ENCODE measurements at places on chromosomes 13 and 19.

DNA sequence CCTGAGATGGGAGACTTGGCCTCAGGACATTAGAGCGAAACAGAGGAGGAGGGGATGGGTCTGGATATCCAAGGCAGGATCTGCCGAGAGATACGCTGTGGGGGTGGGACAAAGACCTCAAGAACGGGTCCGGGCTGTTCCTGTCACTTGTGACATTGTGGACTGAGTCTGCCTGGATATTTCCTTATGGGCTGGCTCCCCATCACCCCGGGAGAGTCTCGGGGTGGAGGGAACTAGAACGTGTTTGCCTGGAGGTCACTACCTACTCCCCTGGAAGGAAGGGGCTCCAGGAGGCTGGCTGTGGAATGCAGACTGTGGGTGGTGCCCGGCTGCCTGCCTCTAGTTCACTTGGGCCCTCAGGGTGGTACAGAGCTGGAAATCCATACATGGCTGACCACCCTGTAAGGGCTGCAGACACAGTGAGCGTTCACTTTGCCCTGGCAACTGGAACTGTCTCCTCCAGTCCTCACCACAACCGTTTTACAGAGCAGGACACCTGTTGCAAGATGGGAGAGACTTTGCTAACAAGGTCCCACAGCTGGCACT is 26.4 kb downstream of the DNM2 start:
- no peak for DNase-seq

GRCh38 chr19:4981681-4981958 is 12.7 kb downstream of the KDM4B start:
- DNase-seq: no peak

GRCh38 chr19:41548954-41549688 is 26.8 kb upstream of the CEACAM21 start:
- peak; percentile 48 for DNase-seq

DNA sequence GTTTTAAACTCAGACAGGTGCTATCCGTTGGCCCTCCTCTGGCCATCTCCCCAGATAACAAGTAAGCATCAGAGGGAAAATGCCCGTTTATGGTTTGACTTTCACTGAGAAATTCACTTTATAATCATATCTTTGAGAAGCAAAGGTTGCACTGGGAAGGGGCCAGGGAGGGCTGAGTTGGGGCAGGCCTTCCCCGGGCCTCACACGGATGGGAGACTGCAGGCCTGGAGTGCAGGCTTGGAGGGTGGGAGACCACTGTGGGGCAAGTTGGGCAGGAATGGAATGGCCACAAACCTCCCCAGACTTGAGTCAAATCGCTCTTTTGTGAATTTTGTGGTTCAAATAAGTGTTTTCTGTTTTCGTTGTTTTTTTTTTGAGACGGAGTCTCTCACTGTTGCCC is 451.7 kb downstream of the TSHZ3 start:
- DNase-seq: no peak

- no peak for DNase-seq
Observed at GRCh38 chr19:54432144-54432738, 16.8 kb upstream of the LENG8 start.

DNA sequence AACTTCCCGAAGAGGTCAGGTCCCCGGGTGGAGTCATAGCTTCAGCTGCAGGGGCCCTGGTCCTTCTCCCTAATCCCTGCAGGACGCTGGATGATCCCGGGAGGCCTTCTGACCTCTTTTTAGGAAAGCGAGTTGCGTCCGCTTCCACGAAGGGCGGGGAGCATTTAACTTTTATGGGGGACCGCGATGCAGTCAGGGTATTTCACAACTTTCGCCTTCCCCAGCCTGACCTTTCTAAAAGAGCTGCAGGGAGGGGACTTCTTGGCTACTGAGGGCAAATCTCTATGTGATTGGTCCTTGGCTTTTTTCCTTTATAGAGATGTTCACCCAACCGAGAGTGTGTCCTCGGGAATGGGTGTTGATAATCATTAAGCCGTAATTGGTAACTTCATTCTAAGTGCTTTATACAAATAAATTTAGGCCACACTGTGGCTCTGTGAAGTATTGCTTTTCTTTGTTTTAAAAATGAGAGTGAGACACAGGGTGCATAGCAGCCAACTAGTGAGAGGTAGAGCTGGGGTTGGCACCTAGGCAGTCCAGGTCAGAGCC is 778 bp downstream of the ZNF230 start:
- DNase-seq: peak; percentile 18

- DNase-seq: no peak
Observed at GRCh38 chr19:33134571-33135041, 2.7 kb downstream of the WDR88 start.

DNA sequence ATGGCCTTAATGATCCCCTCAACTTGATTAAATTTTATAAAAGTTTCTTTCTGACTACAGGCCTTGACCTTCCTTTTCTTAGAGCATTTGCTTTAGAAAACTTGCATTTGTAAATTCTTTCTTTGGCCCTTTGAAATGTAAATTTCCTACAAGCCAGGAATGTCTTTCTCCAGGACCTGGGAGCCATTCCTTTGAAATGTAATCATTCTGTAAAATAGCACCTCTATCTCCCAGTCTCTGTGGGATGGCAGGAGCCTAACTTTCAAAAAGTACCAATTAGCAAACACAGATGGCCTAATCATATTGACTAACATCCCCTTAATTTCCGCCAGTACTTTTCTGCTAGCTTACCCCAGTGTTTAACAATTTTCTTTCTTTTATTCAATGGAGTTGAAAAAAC is 1394.2 kb upstream of the ATXN8OS start:
- no peak for DNase-seq

DNA sequence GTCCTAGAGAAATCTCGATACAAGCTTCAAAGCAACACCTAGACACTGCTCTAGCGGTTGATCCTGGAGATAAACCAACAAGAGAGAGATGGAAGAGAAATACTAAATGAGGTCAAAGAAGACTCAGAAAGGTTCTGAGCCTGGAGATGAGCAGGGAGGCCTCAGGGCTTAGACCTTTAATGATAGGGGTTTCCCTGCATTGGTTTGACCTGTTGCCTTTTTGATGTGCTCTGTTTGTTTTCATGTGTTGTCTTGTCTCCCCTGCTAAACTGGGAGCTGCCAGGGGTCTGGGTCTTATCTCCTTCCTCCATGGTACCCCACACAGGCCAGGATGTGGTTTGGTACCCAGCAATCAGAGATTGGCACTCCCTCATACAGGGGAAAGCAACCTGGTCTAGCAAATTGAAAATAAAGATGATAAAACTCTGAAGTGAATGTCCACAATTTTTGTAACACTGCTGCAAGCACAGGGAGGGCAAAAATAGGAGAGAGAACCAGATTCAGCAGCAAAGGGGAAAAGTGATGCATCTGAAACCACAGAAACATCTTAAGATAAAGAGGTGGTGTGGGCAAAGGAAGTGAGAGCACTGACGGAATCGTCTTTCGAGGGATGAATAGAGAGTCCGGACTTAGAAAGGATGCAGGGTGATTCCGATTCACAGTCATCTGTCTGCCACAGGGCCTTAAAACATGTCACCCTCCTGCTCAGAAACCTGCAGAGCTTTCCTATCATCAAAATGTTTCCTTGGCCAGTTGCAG is 3.5 kb downstream of the FFAR2 start:
- DNase-seq: no peak

DNA sequence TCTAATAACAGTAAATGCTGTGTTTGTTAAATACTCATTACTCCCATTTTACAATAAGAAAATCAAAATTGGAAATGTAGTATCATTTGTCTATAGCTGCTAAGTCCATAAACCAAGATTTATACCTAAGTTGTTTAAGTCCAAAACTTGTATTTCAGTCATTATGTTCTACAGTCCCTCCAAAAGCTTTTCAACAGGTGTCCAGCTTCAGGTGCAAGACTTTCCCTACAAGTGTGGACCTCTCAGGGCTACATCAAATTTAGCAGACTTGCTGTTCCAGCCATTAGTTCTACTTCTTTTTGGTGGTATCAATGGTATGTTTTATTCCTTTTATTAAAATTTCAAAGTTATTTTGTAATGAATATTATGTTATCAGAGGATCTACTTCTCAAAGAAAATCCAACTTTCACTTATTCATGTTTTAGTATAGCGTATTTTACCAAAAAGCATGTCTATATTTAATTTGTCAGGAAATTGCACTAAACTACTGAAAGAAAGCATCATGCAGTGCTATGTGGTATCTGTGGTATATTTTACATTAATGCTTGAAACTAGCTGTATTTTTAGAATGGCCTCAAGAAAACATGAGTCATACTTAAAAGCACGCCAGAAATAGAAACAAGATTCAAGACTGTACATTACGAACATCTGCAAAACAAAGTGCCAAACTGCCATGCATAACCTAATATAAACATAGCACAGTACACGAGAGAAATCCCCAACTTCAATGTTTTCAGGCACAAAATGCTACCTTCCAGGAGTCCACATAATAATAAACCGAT is 44.5 kb downstream of the VWA8 start:
- DNase-seq: peak; percentile 35

GRCh38 chr13:112952759-112953551 is 16.1 kb upstream of the MCF2L start:
- DNase-seq: no peak

DNA sequence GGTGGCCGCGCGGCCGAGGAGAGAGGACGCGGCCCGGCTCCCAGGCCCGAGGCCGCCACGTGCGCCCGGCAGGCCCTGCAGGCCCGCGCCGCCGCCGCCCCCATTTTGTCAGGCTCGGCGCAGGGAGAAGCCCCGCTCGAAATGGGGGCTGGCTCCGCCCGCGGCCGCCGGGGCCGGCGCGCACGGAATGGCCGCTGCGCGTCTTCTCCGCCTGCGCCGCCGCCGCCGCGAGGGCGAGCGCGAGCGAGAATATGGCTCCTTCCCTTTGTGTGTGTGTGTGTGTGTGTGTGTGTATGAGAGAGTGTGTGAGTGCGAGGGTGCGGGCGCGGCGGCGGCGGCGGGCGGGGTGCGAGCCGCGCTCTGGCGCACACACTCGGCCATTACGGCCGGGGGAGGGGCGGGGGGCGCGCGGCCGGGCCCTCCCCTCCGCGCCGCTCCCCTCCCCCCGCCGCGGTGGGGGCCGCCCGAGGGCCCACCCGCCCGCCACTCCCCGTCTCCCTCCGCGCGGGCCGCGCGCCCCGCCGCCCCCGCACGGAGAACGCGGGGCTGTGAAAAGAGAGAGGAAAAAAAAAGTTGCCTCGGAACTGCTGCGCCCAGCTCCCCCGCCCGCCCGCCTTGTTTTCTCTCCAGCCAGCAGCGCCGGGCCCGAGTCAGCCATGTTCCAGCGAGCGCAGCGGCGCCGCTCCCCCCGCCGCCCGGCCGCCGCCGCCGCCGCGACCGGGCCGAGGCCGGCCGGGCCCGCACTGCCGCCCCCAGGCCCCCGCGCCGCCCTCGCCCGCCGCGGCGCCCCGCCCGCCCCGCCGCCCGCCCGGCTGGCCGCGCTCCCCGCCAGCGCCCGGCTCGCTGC is 1.0 kb downstream of the HMGB1 start:
- peak; percentile 62 for DNase-seq

- no peak for DNase-seq
Observed at GRCh38 chr13:39565036-39565949, 37.7 kb downstream of the LHFPL6 start.

DNA sequence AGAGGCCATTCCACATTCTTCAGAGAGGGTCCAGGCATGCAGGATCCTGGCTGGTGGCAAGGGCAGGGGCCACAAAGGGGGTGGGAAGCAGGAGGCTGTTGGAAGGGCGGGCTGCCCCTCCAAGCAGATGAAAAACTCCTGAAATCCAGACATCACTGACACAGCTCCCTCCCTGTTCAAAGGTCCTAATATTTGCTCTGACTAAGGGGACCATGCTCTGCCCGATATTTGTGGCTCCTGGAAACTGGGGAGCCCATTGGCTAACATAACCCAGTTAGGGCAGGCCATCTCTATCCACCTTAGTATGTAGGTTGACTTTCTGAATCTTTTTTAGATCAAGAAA is 3.3 kb upstream of the CDX2 start:
- DNase-seq: no peak

DNA sequence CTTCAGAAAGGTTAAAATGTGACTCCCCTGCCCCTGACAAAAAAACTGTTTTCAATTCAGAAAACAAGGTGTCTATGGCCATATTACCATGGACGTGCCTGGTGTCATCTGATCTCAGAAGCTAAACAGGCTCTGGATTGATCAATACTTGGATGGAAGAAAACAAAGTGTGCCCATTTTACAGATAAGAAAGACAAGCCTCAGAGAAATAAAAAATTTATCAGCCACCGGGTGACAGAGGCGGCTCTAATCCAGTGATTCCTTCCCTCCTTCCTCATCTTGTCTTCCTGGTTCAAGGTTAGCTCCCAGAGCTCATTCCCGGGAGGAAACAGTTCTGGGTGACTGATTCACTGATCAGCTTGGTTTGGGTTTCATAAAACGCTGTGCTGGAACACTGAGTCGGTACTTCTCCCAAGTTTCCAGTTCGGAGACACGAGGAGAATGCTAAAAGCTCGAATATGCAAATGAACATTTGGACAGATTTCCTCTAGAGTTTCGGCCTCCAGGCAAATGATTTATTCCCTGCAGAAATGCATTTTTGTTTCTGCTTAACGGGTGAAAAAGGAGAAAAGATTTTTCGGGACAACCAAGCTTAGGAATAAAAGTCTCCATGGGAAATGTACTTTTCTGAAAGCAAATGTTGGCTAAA is 211.2 kb downstream of the UQCRFS1 start:
- no peak for DNase-seq

DNA sequence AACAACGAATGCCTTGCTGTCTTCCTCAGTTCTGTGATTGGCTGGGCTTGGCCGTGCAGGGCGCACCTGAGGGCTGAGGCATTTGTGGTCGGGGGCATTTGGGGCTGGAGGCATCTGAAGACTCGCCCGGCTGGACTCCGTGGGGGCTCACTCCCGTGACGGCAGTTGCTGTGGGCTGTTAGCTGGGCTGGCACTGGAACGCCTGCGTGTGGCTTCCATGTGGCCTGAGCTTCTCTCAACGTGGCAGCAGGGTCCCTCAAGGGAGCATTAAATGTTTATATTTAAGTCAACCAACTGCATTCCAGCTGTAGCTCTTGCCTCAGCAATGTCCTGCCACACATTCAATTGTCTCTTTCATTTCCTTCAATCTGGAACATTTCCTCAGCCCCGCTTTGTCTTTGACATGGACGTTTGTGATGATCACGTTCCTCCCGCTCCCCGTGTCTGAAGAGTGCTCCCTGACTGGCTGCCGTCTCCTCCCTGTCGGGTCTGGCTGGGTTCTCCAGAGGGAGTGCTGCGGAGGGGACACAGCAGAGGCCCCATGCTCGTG is 21.0 kb downstream of the CCDC8 start:
- no peak for DNase-seq

GRCh38 chr19:35074426-35075201 is 33.1 kb downstream of the HPN start:
- DNase-seq: no peak

DNA sequence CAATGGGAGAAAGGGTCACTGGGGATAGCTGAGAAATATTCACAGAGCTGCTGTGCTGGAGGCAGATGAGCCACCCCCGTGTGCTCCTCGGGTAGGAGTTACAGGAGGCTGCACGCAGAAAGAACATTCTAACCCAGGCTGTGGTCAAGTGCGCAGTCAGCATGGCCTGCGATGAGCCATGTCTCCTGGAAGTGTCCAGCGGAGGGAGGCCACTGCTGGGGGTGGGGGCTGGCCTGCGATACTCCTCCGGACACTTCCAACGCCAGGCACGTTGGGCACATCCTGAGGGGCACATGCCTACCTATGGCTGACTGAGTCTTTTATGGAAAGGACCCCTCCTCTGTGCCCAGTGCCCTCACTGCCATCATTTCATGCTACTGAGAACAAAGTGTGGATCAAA is 55.9 kb downstream of the RAB20 start:
- DNase-seq: no peak

- DNase-seq: no peak
Observed at GRCh38 chr19:21588065-21588601, 82.7 kb downstream of the ZNF429 start.

- no peak for DNase-seq
Observed at GRCh38 chr13:97631158-97631557, 197.2 kb downstream of the RAP2A start.

All from K562 (cell line).